ENCODE measurements at places on chromosomes 2 and 18.

- DNase-seq, result no peak
Measured at GRCh38 chr2:221111739-221112138, 460.4 kb downstream of the EPHA4 start.

- DNase-seq, result no peak
Measured at GRCh38 chr18:40108596-40108995, 1846.4 kb upstream of the PIK3C3 start.

- no peak for DNase-seq
Measured at GRCh38 chr18:74040459-74041332, 106.9 kb downstream of the FBXO15 start.

- DNase-seq, result no peak
Measured at GRCh38 chr2:20052861-20053281, 1.4 kb upstream of the LAPTM4A start.

All from left renal cortex interstitium (tissue), 4 donors.